KBM-7 (cell line): ENCODE measurements at places on chromosomes 6 and 20.

GRCh38 chr6:4280707-4281106, 145.3 kb upstream of the ECI2 start:
- DNase-seq = no peak

DNA sequence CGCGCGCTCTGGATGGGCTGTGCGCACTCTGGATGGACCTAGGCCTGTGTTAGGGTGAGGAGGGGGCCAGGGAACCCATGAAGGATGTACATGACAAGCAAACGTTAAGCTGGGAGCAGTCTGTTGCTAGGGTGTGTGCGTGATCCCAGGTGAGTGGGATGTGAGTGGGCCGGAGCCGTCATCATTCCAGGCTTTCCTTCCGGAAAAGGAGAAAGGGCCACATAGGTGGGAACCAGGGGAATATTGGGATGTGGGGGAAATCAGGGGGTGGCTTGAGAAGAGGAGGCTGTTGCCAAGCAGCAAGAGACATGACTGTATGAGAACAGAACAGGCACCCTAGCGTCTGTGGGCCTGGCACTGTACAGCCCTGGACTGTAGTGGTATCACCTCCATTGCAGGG, 49.7 kb upstream of the EPB41L1 start:
- no peak for DNase-seq

GRCh38 chr20:5364136-5364821, 47.5 kb upstream of the PROKR2 start:
- DNase-seq = no peak

- no peak for DNase-seq
Observed at GRCh38 chr6:41377071-41377470, 41.7 kb downstream of the NCR2 start.

DNA sequence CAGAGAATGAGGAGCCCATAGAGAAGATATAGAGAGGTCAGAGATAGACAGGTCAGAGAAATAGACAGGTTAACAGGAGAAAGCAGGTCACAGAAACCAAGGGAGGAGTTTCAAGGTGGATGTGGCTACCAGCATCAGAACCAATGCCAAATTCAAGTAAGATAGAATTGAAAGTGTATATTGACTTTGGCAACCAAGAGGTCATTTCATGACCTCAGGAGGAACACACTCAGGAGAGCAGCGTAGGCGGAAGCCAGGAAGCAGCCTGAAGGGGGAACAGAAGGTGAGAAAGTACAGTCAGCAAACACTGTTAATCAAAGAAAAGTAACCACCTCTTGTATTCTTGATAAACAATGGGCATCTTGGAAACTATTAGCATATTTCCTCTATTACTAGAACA, 33.9 kb upstream of the ALDH8A1 start:
- DNase-seq = no peak

GRCh38 chr6:132643547-132643946, 15.4 kb downstream of the TAAR1 start:
- no peak for DNase-seq

- no peak for DNase-seq
Observed at GRCh38 chr20:19851861-19852260, 93.8 kb downstream of the RIN2 start.

- DNase-seq = no peak
Observed at GRCh38 chr6:148513145-148514071, 170.8 kb downstream of the SASH1 start.

DNA sequence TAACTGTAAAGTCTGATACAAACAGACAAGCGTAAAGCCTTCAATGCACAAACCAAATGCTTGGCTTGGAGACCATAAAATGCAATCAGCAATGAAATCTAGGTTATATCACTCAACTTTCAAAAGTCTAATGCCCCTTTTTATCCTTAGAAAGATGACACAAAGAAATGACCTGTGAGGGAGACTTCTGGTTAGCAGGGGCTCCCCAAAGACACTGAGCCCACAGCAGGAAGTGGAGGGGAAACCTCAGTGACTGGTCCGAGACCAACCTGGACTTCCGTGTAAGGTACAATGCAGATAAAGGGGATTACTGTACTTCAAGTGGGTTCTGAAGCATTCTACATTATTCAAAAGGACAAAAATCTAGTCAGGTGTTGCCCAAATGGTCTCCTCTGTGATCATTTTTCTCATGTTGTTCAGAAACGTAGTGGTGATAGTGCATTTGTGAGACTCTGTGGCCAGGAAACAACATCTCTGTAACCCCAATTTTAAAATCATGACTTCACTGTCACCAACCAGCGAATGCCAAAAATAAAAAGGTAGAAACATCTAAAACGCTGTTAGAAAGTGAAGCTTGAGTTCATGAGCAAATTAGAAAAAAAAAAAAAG, 88.2 kb downstream of the HIVEP2 start:
- DNase-seq = no peak

GRCh38 chr6:92263864-92264263, 1155.5 kb downstream of the EPHA7 start:
- DNase-seq = no peak

- DNase-seq = no peak
Observed at GRCh38 chr6:53035549-53036213, 29.5 kb upstream of the FBXO9 start.

GRCh38 chr6:159931112-159931511, 37.8 kb upstream of the IGF2R start:
- DNase-seq = no peak

- no peak for DNase-seq
Observed at GRCh38 chr6:22145376-22145775, 151.5 kb downstream of the PRL start.

DNA sequence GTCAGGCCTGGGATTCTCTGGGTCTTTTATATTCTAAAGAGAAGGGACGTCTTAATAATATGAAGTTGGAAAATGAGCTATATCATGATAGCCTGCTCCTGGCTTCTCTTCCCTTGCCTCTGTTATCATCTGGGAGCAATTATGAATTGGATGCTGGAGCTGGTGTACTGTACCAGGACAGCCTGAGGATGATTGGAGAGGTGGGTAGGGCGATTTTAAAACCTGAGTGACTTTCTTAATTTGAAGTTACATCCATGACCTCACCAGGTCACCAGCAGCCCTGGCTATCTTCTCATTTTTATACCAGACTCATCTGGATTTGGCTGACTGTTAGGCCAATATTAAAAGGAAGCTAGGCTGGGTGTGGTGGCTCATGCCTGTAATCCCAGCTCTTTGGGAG, 317.6 kb downstream of the CLIC5 start:
- DNase-seq = no peak

DNA sequence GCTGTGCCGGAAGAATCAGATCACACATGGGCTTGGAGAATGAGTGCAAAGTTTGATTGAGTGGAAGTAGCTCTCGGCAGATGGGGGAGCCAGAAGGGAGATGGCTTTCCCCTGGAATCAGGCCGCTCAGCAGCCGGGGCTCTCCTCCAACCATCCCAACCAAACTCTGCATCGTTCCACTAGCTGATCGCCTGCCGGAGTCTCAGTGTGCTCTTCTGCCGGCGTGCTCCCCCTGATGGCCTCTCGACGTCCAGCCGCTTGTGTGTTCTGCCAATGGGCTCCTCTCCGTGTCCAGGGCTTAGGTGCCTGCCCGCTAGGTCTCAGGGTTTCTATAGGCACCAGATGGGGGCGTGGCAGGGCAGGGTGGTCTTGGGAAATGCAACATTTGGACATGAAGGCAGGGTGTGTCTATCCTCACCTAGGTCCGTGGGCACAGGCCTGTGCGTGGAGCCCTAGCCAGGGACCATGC, 4.9 kb upstream of the BIRC7 start:
- DNase-seq = peak; percentile 23

GRCh38 chr20:23915844-23916243, 36.3 kb upstream of the CST5 start:
- DNase-seq = no peak

GRCh38 chr20:51428401-51429143, 113.9 kb downstream of the NFATC2 start:
- DNase-seq = no peak

- no peak for DNase-seq
Observed at GRCh38 chr6:16503241-16503775, 258.0 kb downstream of the ATXN1 start.

DNA sequence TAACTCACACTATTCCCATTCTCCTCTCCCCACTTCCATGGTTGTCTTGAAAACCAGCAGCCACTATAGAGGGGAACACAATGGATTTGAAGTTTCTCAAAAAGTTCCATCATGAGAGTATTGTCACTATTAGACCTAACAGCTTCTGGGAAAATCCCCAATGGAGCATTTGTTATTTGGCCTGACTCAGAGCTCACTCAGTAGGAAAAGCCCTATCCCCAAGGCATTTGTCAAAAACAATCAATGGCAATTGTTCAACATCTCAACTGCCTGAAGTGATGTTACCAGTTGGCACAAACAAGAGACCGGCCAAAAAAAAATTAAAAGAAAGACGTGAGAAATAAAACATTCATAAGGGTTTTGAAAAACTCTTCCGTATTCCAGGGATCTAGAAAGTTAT, 98.8 kb downstream of the MYLK4 start:
- DNase-seq = no peak

GRCh38 chr6:131003488-131004386, 59.3 kb downstream of the EPB41L2 start:
- DNase-seq = no peak

GRCh38 chr6:151005164-151005563, 139.7 kb downstream of the MTHFD1L start:
- no peak for DNase-seq

DNA sequence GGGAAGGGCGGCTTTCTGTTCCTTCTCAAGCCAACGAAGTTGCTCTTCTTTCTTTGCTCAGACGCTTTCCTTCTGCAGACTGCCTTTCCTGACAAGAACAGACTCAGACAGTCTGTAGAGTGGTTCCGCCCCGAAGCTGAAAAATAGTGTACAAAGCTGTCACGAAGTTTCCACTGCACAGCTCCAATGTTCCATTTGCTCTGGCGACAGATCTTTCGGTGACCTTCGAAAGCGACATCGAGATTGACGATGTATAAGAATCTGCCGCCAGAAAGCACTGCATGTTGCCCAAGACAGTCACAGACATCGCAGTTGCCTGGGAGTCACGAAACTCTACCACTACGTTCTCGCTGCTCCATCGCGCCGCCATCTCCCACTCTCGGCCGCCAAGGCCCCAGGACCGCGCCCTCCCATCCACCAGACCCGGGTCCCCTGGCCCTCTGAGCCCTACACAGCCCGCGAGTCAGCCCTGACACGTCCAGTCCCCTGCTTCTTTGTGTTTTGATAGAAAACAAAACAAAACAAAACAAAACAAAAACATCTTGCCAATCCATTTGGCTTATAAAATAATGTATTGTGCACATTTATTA, 42.1 kb upstream of the ZNF184 start:
- no peak for DNase-seq

GRCh38 chr6:21166754-21167153, 426.8 kb upstream of the SOX4 start:
- DNase-seq = no peak

DNA sequence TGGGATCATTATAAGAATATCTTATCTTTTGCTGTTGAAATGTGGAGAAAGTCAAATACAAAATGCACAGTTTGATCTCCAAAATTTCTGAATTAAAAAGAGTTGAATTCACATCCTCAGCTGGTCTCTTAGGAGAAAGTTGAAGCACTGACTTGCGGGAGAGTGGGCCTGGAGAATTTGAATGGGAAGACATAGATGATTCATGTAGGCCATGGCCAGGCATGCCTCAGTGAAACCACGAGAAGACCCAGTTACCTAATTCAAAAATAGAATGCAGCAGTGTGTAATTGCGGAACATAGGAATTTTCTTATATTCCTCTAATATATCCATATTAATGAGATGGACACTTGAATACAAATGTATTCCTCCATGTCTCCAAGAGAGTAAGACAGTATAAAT, 53.0 kb upstream of the DTNBP1 start:
- no peak for DNase-seq

GRCh38 chr6:134589512-134589911, 271.6 kb upstream of the SGK1 start:
- no peak for DNase-seq

DNA sequence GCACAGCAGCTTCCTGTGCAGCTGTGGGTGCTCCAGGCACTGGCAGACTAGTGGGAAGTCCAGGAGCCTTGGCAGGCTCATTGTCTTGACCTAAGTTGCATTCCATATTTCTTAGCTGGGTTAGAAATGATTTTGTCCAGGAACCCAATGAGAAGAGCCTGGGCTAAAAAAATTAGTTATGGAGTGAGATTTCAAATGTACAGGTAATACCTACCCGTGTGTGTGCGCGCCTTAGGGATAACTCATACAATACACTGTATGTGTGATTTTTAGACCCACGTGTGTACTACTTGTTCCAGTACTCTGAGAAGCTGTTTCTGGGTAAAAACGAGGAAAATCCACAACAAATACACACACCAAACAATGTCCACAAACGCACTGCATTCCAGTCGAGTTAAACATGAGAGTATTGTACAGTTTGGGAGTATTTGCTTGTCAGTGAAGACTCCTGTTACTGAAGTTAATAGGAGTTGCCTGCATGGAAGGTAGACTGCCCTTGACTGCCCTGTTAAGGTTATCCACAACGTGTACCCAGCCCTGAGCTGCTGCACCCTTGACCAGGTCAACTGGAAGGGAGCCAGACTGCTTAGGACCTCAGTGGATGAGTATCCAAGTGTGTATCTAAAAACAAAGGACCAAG, 1.4 kb downstream of the PAQR8 start:
- no peak for DNase-seq

- no peak for DNase-seq
Observed at GRCh38 chr20:3307078-3307477, 68.1 kb upstream of the SLC4A11 start.

- peak; percentile 65 for DNase-seq
Observed at GRCh38 chr20:208942-209566, 18.0 kb upstream of the DEFB129 start.

- DNase-seq = no peak
Observed at GRCh38 chr6:71326611-71327010, 38.0 kb downstream of the OGFRL1 start.

GRCh38 chr20:38393259-38393658, 41.9 kb downstream of the SNHG17 start:
- DNase-seq = no peak

DNA sequence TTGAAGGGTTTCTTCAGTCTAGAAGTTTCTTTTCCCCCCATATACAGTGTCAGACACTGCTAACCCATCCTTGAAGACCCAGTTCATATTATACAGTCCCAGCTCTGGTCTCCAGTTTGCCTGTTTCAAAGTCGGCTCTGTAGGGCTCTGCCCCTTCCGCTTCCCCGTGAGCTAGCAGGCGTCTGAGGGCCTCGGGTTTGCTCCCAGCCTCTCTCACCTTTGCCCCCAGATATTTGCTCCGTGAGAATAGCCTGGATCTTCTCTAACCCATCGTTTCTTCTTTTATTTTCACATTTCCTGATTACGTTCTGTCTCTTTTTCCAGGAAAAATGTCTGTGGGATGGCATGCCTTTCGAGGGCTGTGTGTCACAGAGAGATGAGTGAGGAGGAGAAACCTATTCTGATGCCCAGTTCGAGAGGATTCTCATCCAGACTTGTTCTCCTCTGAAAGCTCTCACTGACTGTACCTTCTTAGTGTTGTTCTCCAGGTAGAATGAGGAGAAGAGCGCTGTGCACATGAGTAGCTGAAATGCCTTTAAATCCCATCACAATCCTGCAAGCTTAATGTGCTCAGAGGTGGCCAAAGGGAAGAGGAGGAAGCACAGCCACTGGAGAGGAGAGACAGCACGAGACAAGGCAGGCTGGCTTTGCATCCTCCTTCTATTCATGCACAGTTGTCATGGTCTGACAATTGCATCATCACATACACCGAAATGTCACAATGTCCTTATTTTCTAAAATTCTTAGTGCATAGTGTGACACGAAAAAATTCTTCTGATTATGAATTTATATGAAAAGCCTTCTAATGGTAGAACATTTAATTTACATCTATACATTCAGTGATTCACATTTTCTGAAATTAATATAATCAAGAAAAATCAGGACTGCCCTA, 171.1 kb downstream of the FOXA2 start:
- DNase-seq = no peak

- no peak for DNase-seq
Observed at GRCh38 chr6:36054415-36054814, 26.8 kb downstream of the MAPK14 start.
